ENCODE measurements at places on chromosomes 6 and 20. TPM values are rescaled to one million over a fixed set of nuclear protein-coding genes. Genes with fewer than 3 reads are reported as not detected.

Gene INSM1
- not detected for total RNA-seq

Gene OR2J3
- not detected for total RNA-seq

Gene MEP1A
- not detected for total RNA-seq

Gene HLA-E
- total RNA-seq: 551 TPM

Gene B3GALT4
- 3.3 TPM for total RNA-seq

Gene SLC32A1
- not detected for total RNA-seq

Gene MRPS18B
- total RNA-seq: 55.5 TPM

Gene RSPO3
- 5.8 TPM for total RNA-seq

Gene NKX2-4
- total RNA-seq: not detected

Gene ENPP4
- 9.9 TPM for total RNA-seq

Gene ADRM1
- 149 TPM for total RNA-seq

Gene SLC26A8
- not detected for total RNA-seq

Gene LPA
- not detected for total RNA-seq

Gene MCHR2
- not detected for total RNA-seq

Gene FOXQ1
- not detected for total RNA-seq

Gene SNX21
- 32.5 TPM for total RNA-seq

Gene RHAG
- total RNA-seq: not detected

Gene MLN
- total RNA-seq: not detected

Gene NRN1
- 20.8 TPM for total RNA-seq

Gene OR2B6
- total RNA-seq: not detected
